ENCODE measurements at places on chromosomes 7 and 10.

- no peak for DNase-seq
These were observed 275.8 kb downstream of the GRID1 start for GRCh38 chr10:86090807-86091206.

DNA sequence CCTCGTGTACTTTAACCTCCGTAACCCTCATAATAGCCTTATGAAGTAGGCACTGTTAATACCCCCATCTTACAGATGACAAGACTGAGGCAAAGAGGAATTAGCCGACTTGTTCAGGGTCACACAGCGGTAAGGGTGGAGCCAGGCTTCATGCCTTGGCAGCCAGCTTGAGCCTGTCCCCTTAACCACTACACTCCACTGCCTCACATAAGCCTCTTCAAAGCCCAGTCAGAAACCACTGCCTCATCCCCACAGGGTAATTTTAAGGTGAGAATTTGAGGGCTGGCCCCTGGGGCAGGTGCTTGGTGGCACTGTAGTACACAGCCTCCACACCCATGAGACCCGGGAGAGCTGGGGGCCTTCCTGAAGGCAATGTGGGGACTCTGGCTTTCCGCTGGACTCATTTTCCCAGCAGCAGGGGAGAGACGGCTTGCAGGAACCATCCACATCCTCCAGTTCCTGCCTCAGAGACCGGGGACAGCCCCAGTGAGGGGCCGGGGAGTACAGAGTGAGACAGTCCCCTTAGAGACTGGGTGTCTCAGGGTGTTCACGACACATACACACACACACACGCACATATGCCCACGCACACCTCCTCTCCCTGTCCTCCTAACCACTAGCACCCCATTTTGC lies 7.6 kb upstream of the C10orf105 start:
- DNase-seq = no peak

- no peak for DNase-seq
These were observed 280.3 kb upstream of the PODXL start for GRCh38 chr7:131836733-131837132.

DNA sequence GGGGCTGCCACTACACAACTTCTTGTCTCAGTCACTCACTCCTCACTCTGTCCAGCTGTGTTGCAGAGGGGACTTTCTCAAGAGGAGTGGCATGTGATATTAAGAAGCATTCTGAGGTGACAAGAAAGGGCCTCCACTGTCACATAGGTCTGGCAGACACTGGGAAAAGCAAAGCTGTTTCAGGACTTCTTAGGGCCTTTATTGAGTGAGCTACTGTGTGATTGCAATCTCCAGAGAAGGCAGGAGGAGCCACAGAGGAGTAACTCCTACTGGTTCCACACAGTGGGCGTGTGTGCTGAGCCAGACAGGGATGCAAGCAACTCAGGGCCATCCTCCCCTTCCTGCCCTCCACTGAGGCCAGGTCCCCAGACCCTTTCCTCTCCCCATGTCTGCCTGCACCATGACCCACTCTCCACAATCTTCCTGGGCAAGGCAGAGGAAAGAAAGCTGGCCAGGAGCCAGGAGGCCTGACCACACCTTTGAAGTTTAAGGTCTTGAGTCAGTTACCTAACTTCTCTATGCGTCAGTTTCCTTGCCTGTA lies 262.0 kb upstream of the ZMIZ1 start:
- DNase-seq = no peak

DNA sequence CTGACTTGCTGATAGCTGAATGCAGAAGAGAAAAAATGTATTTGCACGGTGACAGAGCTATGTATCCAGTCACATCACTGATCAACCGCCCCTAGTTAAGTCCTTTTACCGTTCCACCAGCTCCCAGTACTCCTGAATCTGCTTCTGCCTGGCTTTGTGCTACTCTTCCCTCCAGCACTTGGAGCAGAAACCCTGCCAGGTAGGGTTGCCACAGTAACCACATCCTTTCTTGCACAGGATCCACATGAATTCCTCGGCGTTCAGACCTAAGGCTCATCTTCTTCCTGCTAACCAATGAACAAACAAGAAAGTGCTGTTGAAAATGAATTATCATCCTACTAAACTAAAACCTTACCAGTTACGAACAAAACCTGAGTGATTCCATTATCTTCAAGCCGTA lies 52.0 kb upstream of the KCTD7 start:
- DNase-seq = no peak

- no peak for DNase-seq
These were observed 150.9 kb downstream of the RGS10 start for GRCh38 chr10:119391440-119392251.

GRCh38 chr7:108497082-108497725 lies 28.7 kb downstream of the PNPLA8 start:
- DNase-seq = no peak

- no peak for DNase-seq
These were observed 467 bp downstream of the MMRN2 start for GRCh38 chr10:86956848-86957448.

GRCh38 chr10:2936816-2937215 lies 130.5 kb upstream of the PFKP start:
- no peak for DNase-seq

DNA sequence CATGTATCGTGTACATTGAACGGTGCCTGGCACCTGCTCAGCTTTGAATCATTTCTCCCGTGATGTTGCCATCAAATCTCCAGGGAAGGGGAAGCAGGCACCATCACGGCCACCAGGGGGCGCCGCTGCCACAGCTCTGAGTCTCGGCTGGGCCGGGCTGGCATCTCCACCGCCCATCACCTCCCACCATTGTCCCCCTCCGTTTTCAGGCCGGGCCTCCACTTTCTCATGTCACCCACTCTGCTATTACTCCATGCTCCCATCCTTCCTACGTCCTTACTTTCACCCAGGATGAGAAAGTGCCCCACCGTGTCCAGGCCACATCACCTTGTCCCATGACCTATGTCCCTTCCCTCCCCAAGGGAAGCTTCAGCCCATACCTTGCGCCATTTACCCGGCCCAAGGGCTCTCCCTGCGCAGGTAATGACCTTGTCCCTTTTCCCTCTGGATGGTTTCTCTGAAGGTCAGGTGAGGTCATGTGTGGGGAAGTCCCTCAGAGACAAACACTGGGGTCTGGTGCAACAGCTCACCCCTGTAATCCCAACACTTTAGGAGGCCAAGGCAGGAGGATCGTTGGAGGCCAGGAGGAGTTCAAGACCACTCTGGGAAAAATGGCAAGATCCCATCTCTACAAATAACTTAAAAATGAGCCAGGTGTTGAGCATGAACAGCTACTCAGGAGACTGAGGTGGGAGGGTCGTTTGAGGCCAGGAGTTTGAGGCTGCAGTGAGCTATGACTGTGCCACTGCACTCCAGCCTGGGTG lies 31.8 kb upstream of the OCM2 start:
- peak; percentile 54 for DNase-seq

DNA sequence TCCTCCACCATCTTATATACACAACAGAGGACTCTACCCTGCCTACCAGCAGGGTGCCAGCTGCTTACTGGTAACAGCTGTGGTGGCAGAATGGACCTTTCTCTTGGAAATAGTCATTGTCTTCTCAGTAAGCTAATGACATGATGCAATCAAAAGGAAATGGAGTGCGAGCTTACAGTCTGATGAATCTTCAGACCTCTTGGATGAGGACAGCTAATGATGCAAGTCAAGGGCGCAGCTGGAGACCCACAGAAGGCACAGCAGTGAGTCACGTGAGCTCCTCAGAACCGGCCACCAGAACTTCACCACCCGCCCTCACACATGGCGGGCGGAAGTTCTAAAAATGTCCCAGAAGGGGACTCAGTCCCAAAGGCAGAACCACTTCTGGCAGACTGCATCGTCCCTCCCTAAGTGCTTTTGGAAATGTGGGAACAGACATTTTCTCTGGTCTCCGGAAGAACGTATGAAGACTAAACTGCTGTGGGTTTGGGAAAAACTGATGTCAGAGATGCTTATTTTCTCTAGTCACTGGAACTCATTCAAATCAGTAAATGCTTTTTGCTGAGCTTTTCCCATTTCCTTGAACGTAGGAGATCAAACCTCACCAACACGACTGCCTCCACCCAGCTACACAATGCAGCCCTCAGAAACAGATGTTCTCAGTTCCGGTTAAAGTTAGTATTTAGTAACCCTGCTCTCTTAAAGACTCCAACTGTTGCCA lies 96.4 kb downstream of the FAS start:
- no peak for DNase-seq

- DNase-seq = no peak
These were observed 130.1 kb upstream of the ZEB1 start for GRCh38 chr10:31188792-31189406.

DNA sequence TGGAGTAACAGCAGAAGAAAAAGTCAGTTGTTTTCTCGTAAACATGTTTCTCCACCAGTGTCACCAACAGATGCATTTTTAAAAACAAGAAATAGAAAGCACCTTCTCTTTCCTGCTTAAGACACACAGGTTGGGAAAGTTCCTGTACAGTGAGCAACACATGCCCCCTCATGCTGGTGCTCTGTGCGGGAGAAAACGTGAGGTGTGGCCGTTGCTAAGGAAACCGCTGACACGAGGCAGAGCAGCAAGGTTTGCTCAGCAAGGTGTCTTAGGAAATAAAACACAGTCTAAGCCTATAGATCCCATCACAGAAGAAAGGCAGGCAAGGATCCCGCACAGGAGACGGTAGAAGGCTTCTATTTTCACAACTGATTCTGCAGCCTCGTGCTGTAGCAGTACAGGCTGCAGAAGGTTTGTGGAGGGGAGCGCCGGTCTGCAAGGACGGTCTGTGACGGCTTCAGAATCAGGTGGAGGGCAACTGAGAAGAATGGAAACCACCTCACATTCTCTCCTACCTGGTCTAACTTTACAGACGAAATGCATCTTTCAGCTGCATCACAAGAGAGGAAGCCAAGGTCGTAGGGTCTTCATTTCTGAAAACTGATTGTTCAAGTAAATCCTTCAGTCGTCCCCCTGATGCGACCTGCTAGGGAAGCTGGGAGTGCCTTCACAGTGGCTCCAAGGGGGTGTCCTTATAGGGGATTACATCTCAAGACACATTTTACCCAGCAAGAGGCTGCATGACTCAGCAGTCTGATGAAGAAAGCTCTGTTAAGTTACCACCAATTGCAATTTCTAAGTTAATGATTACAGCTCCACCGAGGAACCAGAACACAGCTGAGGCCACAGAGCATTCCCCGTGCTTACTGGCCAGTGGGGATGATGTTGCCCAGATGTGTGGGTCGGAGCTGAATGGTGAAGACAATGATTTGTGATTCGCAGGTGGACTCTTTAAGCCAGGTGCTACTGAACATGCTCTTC lies 150.7 kb upstream of the KLF14 start:
- DNase-seq = no peak

- DNase-seq = no peak
These were observed 132.4 kb upstream of the GDF10 start for GRCh38 chr10:47167591-47167990.

DNA sequence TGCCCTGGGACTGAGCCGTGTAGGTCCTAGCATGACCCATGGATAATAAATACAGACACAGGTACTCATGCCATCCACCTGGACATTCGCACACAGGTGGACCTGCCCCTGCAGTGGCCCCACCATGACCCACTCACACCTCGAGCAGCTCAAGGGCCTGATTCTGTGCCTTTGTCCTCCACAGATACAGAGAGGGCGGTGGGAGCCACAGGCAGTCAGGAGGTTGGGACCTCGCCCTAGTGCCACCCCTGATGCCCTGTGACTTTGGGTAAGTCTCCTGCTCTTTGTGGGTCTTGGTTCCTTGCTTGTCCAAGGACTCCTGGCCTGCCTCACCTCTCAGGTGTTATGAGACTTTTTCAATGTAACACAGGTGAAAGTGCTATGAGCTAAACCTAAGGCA lies 42.9 kb downstream of the C10orf120 start:
- DNase-seq = no peak

DNA sequence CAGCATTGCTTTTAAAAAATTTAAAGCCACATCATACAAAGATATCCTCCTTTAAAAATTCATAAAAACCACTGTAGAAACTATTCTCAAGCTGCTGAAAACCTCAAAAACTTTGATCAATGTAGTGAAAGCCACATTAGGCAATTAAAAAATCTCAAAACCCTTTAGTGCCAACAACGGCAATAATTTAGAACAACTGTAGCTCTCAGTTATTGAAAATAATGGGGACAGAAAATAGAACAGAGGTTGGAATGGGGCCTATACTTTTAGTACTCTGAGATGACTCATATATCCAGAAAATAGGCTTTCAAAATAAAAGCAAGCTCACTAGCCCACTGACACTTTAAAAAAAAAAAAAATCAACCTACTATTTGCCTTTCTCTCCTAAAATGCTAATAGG lies 87.5 kb downstream of the GSAP start:
- no peak for DNase-seq

GRCh38 chr10:114386452-114386851 lies 17.9 kb downstream of the AFAP1L2 start:
- DNase-seq = no peak

- DNase-seq = no peak
These were observed 150.0 kb downstream of the ZNF33B start for GRCh38 chr10:42488416-42488815.

- DNase-seq = no peak
These were observed 26.2 kb upstream of the BMPR1A start for GRCh38 chr10:86730227-86730626.

DNA sequence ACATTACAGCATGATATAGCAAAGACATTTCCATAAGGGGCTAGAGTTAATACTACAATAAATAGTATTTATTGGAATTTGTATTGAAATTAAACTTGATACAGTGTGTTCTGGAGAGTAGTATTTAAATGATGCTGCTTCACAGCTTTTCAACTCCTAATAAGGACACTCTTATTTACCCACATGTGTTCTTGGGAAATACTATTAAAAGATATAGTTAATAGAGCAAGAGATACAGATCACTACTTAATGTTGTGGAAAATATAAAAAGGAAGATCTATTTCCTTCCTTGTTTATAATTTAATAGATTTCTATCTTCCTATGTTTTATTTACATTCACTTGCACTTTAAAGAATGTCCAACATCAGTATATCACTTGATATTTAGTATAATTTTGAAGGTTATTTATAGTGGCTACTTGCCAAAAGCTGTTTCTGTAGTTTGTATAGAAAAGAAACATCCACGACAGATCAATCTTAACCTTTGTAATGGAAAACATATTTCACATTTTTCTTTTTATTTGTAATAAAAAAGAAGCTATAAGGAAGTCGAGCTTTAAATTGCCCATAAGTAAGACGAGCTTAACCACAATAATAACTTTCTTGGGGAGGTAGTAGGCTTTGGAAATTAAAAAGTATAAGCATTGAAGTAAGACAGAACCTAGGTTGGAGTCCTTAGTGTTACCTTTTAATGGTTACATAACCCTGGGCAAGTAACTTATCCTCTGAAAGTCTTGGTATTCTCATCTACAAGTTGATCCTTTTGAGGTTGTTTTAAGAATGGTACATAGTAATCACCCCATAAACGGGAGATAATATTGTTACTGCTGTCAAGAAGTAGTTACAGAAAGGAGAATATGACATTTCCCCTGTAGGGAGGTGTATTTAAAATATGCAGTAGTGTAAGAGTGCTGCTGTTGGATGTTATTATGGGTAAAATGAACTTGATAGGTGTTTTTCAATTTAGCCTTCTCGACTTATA lies 32.8 kb downstream of the CPED1 start:
- DNase-seq = no peak

- no peak for DNase-seq
These were observed 97.5 kb downstream of the SKIDA1 start for GRCh38 chr10:21427804-21428481.

GRCh38 chr10:107032700-107033401 lies 131.7 kb downstream of the SORCS1 start:
- no peak for DNase-seq

Measured in activated CD8-positive, alpha-beta memory T cell treated with anti-CD3 and anti-CD28 coated beads for 1 hour (primary cell).